Activated T-helper 17 cell treated with anti-CD3 and anti-CD28 coated beads, Interleukin-2, amount 50 U/mL, for 72 hours (primary cell): ENCODE measurements at places on chromosomes 1 and 21.

- no peaks in the 10 kb centered on the region for H3K36me3 ChIP-seq
- ATAC-seq, result no peak
- peaks cover 36% of the 10 kb centered on the region for H3K27me3 ChIP-seq
- H3K4me1 ChIP-seq, result no peaks in the 10 kb centered on the region
Measured at GRCh38 chr1:204713541-204713940, 28.0 kb upstream of the LRRN2 start.

DNA sequence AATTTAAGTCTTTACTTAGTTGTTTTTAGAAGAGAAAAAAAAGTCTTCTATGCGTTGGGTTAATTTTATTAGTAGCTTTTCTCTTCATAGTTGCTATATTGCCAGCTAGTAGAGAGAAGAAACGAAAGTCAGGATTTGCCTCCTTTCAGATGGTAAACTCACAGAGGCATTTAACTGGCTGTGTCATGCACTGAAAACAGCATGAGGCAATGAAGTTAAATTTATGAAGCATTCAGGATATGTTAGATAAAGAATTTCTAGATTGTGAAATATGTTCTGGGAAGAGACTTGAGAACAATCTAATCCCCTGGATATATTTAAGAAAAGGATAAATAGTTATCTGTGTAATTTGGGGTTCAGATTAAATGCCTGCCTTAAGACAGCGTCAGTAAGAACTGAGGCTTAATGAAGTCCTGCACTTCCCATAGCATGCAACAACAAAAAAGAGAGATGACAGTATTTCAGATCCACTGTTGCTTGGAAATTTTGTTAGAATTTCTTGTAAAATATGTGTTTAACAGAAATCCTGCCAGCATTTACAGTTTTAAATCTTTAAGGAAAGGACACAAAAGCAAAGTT, 1.7 kb downstream of the ANGPTL1 start:
- H3K27ac ChIP-seq, result no peak overlapping the region
- no peaks in the 10 kb centered on the region for H3K36me3 ChIP-seq
- ATAC-seq, result no peak
- peaks cover 4% of the 10 kb centered on the region for H3K4me1 ChIP-seq
- no peaks in the 10 kb centered on the region for H3K27me3 ChIP-seq
- H3K4me3 ChIP-seq, result no peak overlapping the region

DNA sequence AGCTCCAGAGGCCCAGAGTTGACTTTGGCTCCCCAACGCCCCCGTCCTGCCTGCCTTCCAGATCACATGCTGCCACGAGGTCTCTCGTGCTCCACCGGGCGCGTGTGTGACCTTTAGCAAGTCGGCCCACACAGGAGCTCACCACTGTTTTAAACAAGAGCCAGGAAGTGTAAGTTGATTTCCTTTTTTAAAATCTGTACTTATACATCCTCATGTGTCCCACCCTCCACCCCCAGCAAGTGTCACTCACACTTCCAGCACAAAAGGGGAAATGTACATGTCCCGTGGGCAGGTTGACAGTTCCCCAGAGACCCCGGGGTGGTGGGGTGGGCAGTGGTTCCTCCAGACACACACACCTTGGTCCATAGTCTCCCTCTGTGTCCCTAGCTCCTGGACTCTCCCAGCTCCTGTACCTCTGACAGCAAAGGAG, 84.4 kb downstream of the STUM start:
- peak overlapping the region; percentile 41 for H3K4me3 ChIP-seq
- ATAC-seq, result no peak
- H3K27ac ChIP-seq, result peak overlapping the region; percentile 54
- no peaks in the 10 kb centered on the region for H3K27me3 ChIP-seq
- peaks cover 18% of the 10 kb centered on the region for H3K4me1 ChIP-seq

GRCh38 chr1:85449356-85449755, 15.6 kb downstream of the DDAH1 start:
- H3K4me3 ChIP-seq, result no peak overlapping the region
- ATAC-seq, result no peak
- peaks cover 18% of the 10 kb centered on the region for H3K27me3 ChIP-seq

- ATAC-seq, result no peak
- H3K27ac ChIP-seq, result no peak overlapping the region
- no peaks in the 10 kb centered on the region for H3K4me1 ChIP-seq
Measured at GRCh38 chr1:107404756-107405155, 263.9 kb downstream of the NTNG1 start.

GRCh38 chr1:203768256-203768655, 3.3 kb downstream of the LAX1 start:
- peak overlapping the region; percentile 89 for H3K4me3 ChIP-seq
- ATAC-seq, result peak; percentile 15
- peak overlapping the region; percentile 78 for H3K27ac ChIP-seq
- H3K36me3 ChIP-seq, result peaks cover 76% of the 10 kb centered on the region
- H3K4me1 ChIP-seq, result peaks cover 26% of the 10 kb centered on the region

DNA sequence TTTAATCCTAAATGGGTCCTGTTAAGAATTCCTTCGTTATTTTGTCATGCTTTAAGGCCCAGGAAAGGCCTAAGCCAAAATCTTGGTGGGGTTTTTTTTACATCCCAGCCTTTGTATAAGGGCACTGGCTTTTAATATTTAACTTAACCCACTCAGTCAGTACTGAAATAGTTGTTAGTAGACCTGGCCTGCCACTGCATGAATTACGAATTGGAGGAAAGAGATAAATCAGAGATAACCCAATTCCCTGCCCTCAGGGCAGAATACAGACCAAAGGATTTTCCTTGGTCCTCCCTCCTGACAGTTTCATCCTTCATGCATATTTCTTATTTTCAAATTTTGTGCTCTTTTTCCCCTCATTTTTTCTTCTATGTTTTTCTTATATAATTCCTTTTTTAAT, 193.0 kb downstream of the FASLG start:
- peaks cover 5% of the 10 kb centered on the region for H3K27me3 ChIP-seq
- no peak overlapping the region for H3K27ac ChIP-seq
- no peaks in the 10 kb centered on the region for H3K36me3 ChIP-seq
- no peaks in the 10 kb centered on the region for H3K4me1 ChIP-seq
- no peak for ATAC-seq

GRCh38 chr1:218377143-218377660, 32.1 kb downstream of the TGFB2 start:
- H3K36me3 ChIP-seq, result no peaks in the 10 kb centered on the region
- peaks cover 44% of the 10 kb centered on the region for H3K27me3 ChIP-seq
- peak overlapping the region; percentile 44 for H3K4me3 ChIP-seq

GRCh38 chr1:147246910-147247655, 4.6 kb downstream of the CHD1L start:
- peak overlapping the region; percentile 21 for H3K4me3 ChIP-seq
- peaks cover 15% of the 10 kb centered on the region for H3K36me3 ChIP-seq
- no peak overlapping the region for H3K27ac ChIP-seq
- H3K27me3 ChIP-seq, result no peaks in the 10 kb centered on the region
- peaks cover 30% of the 10 kb centered on the region for H3K4me1 ChIP-seq
- no peak for ATAC-seq

GRCh38 chr1:219185486-219186117, 11.9 kb downstream of the LYPLAL1 start:
- no peak overlapping the region for H3K27ac ChIP-seq
- H3K36me3 ChIP-seq, result peaks cover 51% of the 10 kb centered on the region
- no peak for ATAC-seq
- peaks cover 36% of the 10 kb centered on the region for H3K4me1 ChIP-seq
- H3K27me3 ChIP-seq, result no peaks in the 10 kb centered on the region

GRCh38 chr1:234315091-234315541, 58.1 kb upstream of the COA6 start:
- peak overlapping the region; percentile 0 for H3K27ac ChIP-seq
- peaks cover 25% of the 10 kb centered on the region for H3K27me3 ChIP-seq

- ATAC-seq, result no peak
- H3K27ac ChIP-seq, result no peak overlapping the region
- H3K4me1 ChIP-seq, result no peaks in the 10 kb centered on the region
- peaks cover 27% of the 10 kb centered on the region for H3K27me3 ChIP-seq
- H3K4me3 ChIP-seq, result no peak overlapping the region
Measured at GRCh38 chr1:240344918-240345317, 253.2 kb downstream of the FMN2 start.

DNA sequence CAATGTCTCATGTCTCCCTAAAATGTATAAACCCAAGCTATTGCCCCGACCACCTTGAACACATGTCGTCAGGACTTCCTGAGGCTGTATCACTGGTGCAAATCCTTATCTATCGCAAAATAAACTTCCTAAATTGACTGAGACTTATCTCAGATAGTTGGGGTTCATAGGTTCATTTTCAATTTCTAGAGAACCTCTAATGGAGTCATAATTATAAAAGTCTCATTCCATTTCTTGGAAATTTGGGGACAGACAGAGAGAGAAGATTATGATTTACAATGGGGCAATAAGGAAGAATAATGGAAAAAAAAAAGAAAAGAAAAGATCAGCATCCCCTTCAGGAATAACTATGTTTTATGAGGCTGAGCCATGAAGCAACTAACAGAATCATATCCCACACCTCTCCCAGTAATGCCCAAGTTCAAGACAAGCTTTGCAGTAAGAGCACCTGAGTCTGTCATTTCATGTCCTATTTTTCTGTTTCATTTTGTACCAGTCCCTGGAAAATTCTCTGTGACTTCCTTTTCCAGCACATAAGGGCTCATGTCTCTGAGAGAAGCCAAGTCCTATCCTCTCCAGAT, 70.0 kb upstream of the ETS2 start:
- no peaks in the 10 kb centered on the region for H3K36me3 ChIP-seq
- no peak overlapping the region for H3K4me3 ChIP-seq
- no peak overlapping the region for H3K27ac ChIP-seq

DNA sequence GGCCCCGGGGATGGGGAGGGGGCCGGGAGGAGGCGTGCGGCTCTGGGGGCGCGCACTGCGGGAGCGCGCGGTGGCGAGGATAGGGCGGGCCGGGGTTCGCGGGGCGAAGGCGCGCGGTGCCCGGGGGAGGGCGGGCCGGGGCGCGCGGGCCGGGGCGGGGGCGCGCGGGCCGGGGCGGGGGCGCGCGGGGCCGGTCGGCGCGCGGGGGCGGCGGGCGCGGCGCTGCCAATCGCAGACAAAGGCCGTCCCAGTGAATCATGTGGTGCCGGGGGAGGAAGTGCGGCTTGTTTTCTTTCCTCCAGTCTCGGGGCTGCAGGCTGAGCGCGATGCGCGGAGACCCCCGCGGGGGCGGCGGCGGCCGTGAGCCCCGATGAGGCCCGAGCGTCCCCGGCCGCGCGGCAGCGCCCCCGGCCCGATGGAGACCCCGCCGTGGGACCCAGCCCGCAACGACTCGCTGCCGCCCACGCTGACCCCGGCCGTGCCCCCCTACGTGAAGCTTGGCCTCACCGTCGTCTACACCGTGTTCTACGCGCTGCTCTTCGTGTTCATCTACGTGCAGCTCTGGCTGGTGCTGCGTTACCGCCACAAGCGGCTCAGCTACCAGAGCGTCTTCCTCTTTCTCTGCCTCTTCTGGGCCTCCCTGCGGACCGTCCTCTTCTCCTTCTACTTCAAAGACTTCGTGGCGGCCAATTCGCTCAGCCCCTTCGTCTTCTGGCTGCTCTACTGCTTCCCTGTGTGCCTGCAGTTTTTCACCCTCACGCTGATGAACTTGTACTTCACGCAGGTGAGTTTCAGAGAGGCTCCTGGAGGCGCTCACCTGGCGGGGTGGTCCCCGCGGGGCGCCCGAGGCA, at the start of gene GPR137B:
Gene GPR137B, plus strand, starts transcription at position 287 of the 851 bp plus-strand sequence. Its CDS starts 84 bp downstream, at position 371.
- H3K36me3 ChIP-seq, result peaks cover 16% of the 10 kb centered on the region
- peaks cover 18% of the 10 kb centered on the region for H3K4me1 ChIP-seq
- H3K4me3 ChIP-seq, result peak within 1 kb of the TSS; percentile 92
- peak within 1 kb of the TSS; percentile 92 for H3K27ac ChIP-seq
- peak; percentile 71 for ATAC-seq

DNA sequence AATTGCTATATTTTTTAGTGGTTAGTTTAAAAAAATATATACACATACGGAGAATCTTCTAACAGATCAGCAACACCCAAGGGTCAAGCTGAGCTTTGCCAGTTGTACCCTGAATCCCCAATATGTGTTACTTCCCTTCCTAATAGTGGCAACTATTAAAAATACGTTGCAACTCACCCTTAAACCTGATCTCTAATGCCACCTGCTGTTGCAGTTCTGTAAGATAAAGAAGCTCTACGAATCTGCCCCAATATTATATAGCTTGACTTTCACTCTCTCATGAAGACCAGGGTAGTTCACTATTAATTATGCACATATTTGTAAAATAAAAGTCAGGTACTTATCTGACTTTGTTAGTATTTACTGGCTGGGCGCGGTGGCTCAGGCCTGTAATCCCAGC, 58.4 kb downstream of the ASH1L start:
- H3K27me3 ChIP-seq, result no peaks in the 10 kb centered on the region
- no peak for ATAC-seq
- H3K36me3 ChIP-seq, result peaks cover 17% of the 10 kb centered on the region
- H3K4me1 ChIP-seq, result peaks cover 22% of the 10 kb centered on the region

DNA sequence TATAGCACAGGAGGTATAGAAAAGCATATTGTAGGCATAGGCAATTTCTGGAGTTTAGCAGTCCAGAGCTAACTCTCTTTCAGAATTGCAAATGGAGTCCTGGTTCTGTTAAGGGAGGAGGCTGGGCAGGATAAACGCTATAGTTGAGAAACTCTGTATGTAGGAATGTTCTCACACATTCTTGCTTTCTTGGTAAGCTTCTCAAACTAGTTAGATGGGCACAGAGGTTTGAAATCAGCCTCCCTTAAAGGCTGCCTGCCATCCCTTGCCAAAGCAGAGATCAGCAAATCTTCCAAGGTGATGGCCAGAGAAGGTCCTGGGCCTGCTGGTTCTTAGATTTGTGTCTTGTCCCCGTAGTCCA, 42.9 kb upstream of the TADA1 start:
- peaks cover 32% of the 10 kb centered on the region for H3K27me3 ChIP-seq
- no peaks in the 10 kb centered on the region for H3K36me3 ChIP-seq
- no peak for ATAC-seq
- H3K4me1 ChIP-seq, result no peaks in the 10 kb centered on the region
- H3K27ac ChIP-seq, result no peak overlapping the region
- no peak overlapping the region for H3K4me3 ChIP-seq

- ATAC-seq, result no peak
- peaks cover 10% of the 10 kb centered on the region for H3K4me1 ChIP-seq
- H3K4me3 ChIP-seq, result no peak overlapping the region
Measured at GRCh38 chr1:239736479-239736878, 350.1 kb downstream of the CHRM3 start.

GRCh38 chr1:93399781-93400180, 48.1 kb upstream of the FNBP1L start:
- ATAC-seq, result no peak
- no peaks in the 10 kb centered on the region for H3K36me3 ChIP-seq
- no peak overlapping the region for H3K27ac ChIP-seq
- no peak overlapping the region for H3K4me3 ChIP-seq

DNA sequence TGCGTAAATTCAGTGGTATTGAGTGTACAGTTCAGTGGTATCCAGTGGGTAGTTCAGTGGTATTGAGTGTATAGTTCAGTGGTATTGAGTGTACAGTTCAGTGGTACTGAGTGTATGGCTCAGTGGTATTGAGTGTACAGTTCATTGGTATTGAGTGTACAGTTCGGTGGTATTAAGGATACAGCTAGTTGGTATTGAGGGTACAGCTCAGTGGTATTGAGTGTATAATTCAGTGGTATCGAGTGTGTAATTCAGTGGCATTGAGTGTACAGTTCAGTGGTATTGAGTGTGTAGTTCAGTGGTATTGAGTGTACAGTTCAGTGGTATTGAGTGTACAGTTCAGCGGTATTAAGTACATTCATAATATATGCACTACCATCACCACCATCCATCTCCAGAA, 23.5 kb upstream of the KCNAB2 start:
- peaks cover 24% of the 10 kb centered on the region for H3K36me3 ChIP-seq
- no peak overlapping the region for H3K27ac ChIP-seq
- no peaks in the 10 kb centered on the region for H3K27me3 ChIP-seq
- H3K4me1 ChIP-seq, result peaks cover 14% of the 10 kb centered on the region

GRCh38 chr1:173529106-173529505, 52.0 kb downstream of the PRDX6 start:
- no peak overlapping the region for H3K4me3 ChIP-seq
- H3K27me3 ChIP-seq, result no peaks in the 10 kb centered on the region
- H3K4me1 ChIP-seq, result peaks cover 13% of the 10 kb centered on the region
- H3K36me3 ChIP-seq, result no peaks in the 10 kb centered on the region
- ATAC-seq, result no peak
